ENCODE measurements at places on chromosomes 12 and 14.

GRCh38 chr14:73250317-73250713, 13.0 kb downstream of the PAPLN start:
- no peak for DNase-seq

DNA sequence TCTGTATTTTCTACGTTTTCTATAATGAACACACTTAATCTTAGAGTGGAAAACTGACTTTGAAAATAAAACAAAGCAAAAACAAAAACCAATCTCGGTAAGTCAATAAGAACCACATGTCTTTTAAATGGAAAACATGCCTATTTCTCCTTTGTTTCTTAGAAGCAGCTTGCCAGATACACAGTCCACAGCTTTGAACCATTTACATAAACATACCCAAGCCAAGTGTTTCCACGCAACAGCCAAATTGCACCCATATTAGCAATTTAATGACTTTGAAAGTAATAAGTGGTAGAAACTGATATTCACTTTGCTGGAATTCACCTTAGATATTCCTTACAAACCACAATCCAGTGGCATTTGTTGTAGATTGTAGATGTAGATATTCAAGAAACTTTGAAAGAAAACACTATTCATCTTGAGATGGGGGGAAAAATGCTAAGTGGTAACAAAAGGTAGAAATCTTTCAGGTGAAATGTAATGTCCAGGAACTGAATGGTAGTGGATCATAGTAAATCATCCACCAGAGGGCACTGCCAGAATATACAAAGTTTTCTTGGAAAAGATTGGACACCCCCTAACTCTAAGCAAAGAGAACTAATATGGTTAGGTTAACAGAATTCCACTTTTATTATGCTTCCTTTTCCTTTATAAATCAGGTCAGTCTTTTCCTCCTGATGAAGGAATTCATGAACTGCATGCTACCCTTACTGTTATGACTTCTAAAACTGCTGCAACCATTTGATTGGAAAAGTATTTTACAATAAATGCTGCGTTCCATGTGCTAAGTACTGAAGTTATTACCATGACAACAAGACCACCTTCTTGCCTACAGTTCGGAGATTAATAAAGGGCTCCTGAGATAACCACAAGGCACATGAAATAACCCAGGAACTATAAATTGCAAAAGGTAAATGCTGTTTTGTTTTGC, 69.8 kb downstream of the RERG start:
- DNase-seq, result no peak

DNA sequence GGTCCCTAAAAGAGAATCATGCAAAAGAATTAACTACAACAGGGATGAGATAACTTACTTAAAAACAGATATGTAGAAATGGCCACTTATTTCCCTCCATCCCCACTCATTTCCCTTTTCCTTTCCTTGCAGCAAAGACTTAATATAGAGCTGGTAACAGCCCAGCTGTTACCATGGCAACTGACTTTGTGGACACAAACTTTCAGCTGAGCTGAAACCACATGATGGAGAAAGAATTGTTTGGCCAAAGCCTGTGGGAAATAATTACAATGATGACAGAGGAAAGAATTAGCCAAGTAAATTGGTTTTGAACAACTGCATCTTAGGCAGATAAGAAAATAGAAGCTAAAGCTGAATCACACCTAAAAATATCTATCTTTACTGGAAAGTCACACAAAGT, 364.9 kb downstream of the GALC start:
- no peak for DNase-seq

DNA sequence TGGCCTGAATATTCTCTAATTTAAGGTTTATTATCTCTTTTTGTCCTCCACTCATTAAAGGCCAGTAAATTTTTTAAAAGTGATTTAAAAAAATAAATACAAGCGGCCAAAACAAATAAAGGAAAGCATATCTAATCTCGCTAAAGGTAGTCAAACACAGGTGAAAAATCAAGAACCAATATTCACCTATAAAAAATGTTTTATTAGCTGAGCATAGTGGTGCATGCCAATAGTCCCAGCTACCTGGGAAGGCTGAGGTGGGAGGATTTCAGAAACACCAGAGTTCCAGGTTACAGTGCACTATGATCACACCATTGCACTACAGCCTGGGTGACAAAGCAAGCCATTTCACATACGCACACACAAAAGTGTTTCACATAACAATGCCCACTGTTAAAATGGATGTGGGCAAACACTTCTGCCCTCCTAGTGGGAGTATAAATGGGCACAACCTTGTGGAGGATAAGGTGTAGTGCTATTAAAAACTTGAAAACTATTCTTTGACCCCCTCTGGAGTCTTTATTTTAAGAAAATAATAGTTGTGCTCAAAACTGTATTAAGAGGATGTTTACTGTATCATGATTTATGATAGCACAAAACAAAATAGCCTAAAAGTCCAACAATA, 32.7 kb upstream of the NAP1L1 start:
- no peak for DNase-seq

GRCh38 chr12:58503731-58504130, 416.6 kb downstream of the LRIG3 start:
- DNase-seq, result no peak

DNA sequence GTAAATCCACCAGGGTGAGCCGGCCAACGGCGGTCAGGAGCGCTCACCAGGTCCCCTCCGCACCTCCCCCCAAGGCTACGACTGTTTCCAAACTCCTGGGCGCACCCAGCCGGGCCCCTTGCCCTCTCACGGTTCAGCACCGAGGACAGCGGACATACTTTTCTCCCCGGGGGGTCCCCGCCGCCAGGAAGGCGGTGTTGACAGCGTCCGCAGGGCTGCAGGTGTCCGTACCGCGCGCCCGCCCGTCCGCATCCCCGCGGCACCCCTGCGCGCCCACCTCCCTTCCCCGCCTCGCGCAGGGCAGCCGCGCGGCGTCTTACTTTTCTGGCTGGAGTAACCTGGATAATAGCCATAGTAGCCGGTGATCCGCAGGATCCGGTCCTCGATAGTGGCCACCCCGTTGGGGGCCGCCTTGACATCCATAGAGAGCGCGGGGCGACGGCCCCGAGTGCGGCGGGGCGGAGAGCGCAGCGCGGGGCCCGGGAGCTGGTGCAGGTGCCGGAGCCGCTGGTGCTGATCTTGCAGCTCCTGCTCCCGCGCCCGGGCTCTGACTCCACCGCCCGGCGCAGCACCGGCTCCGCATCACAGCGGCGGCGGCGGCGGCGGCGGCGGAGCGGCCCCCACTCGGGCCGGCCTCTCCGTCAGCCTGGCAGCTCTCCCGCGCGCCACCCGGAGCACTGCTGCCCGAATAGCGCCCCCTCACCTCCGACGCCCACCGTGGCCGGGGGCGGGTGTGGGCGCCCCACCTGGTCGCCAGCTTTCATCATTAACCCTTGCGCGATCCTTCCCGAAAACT, at the start of gene SLC35F4:
SLC35F4 (minus strand) TSS at position 690 of the 796 bp plus-strand sequence.
- no peak for DNase-seq

GRCh38 chr12:108849660-108850059, 7.7 kb downstream of the SSH1 start:
- DNase-seq, result no peak

- DNase-seq, result no peak
Observed at GRCh38 chr14:69041783-69042182, 62.7 kb upstream of the ACTN1 start.

GRCh38 chr14:74608959-74609611, 3.0 kb downstream of the LTBP2 start:
- DNase-seq, result peak; percentile 82

DNA sequence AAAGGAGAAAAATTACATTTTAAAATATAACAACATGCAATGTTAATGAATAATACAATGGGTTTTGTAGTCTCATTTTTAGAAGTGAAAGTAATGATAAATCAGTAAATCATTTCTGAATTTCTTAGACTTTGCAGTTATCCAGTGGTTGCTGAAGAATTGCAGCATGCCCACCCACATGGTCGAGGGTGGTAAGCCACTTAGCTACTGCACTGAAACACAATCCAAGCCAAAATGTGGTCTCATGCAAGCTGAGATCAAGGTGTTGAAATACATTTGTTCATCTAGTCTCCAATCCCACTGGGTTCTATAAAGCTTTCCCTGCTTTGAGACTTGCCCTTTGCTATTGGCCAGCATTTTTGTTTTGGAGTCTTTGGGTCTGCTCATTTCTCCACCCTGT, 247.9 kb downstream of the NELL2 start:
- no peak for DNase-seq

DNA sequence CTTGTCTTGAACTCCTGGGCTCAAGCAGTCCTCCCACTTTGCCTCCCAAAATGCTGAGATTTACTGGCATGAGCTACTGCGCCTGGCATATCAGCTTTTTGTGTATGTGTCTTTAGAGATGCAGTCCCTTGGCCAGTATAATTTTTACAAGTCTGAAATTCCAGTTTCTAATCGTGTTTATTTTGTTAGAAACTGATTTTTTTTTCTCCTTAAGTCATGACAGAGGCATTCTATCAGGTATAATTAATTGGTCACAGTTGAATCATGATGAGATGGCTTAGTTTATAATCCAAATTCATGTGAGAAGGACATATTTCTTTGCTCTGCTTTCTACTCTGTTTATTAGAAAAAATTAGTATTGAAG, 98.9 kb downstream of the PCNX1 start:
- no peak for DNase-seq

- DNase-seq, result no peak
Observed at GRCh38 chr12:4302881-4303280, 18.1 kb upstream of the TIGAR start.

DNA sequence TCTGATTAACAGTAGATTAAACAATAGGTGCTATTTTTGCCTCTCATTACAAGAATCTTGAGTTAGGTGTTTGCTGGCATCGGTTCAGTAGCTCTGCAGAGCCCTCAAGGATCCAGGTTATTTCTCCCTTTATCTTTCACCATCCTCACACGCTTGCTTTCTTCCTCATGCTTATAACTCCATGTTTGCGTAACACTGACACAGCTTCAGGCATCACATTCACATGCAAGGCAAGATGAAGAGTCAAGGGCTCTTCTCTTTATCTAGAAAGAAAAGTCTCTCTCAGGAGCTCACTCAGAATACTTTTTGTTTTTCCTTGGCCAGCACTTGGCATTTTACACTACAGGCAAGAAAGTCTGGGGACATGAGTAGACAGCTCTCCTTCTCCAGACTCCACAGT, 24.2 kb upstream of the PTHLH start:
- no peak for DNase-seq

- no peak for DNase-seq
Observed at GRCh38 chr14:53890611-53891101, 66.0 kb downstream of the BMP4 start.

- DNase-seq, result no peak
Observed at GRCh38 chr14:20365928-20366327, 22.5 kb downstream of the PARP2 start.

DNA sequence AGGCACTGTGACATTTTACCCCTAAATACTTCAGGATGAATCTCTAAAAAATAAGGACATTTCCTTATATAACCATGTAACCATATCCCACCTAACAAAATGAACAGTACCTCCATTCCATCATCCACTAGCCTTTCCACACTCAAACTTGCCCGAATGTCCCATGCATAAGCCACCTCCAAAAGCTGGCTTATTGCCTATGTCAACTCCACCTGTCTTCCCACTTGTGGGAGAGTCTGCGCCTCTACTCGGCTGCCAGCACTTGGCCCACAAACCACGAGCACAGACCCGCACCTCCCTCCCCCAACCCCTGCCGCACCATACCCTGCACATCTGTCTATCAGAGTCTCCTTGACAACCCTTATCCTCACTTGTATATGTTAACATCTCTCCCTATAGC, 165.8 kb downstream of the CALM1 start:
- no peak for DNase-seq

DNA sequence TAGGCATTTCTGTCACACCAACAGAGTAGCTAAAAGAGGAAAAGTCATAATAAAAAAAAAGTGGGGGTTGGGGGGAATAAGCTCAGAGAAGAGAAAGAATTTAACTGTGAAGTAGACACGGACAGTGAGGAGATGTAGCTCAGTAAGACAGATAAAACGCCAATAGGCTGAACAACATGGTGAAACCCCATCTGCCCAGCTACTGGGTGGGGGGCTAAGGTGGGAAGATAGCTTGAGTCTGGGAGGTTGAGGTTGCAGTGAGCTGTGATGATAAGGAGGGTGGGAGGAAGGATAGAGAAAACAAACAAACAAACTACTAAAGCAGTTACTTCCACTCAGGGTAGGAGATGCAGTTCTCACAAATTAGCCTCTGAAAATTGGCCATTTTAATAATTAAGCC, 25.0 kb downstream of the HECTD4 start:
- DNase-seq, result no peak

DNA sequence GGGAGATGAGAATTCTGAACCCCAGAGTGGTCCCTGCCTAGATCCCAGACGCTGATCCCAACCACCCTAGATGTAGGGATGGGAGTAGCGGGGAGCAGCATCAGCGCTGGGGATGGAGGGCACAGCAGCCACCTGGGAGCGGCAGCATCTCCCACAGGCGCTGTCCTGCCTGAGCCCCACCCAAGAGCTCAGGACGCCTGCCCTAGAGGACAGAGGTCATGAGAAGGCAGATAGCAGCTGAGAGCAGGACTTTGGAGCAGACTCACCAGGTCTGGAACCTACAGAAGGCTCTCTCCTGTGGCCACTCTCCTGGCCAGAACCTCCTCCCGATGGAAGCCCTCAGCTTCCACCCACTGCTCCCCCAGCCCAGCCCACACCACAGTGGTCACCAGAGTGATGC, 7.2 kb downstream of the CCDC85C start:
- no peak for DNase-seq

- DNase-seq, result no peak
Observed at GRCh38 chr14:69701857-69702256, 65.1 kb upstream of the SRSF5 start.

DNA sequence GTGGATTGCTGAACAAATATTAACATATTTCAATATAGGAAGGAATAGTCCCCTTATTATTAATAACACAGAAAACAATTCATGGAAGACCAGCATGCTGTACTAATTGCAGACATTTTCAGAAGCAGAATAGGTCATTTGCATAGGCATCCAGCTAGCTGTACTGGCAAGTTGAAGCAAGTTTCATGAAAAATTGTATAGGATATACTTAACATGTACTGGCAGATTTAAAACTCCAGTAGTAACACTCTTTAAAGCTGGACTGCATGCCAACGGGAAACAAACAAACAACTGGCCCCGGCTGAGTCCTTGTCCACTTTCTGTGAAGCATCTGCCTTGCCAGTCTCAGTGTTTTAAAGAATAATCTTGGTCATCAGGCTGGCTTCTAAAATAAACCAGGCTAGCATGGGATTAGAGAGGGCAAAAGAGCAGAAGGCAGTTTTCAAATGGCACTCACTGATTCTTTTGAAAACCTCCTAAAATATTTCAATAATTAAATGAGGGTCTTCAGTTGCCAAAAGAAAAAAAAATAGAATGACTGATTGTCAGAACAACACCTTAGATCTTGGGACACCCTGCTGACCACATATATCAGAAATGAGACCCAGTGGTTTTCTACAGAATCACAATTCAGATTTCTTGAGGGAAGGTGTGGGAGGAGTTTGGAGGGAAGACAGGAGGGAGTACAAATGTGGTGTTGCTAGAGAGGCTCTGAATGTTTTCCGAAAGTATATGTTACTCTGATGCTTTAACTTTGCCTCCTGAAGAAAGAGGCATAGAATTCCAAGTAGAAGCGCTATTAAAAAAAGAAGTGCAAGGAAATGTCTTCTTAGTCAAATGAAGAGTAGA, 122.5 kb upstream of the KRAS start:
- DNase-seq, result no peak

GRCh38 chr12:820336-820735, 68.0 kb downstream of the WNK1 start:
- no peak for DNase-seq

- no peak for DNase-seq
Observed at GRCh38 chr12:31845613-31846322, 113.4 kb upstream of the RESF1 start.

All from central memory CD8-positive, alpha-beta T cell (primary cell).